Naive B cell (primary cell): ENCODE measurements at places on chromosomes 4 and X.

- DNase-seq = no peak
These were observed 19.9 kb downstream of the DCHS2 start for GRCh38 chr4:154471526-154472331.

DNA sequence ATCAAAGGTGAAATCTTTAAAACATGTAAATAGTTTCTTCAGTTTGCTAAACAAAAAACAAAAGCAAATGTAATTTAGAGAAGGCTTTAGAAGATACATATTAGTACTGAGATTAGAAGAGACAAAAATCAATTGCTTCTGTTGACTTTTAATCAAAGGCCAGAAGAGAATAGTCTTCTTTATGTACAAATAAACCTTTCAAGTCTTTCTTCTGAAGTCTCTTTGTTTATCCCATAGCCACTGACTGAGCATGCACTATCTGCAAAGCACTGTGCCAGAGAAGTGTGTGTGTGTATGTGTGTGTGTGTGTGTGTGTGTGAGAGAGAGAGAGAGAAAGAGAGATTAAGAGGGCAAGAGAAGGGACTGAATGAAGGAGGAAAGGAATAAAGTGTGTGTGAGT lies 198.4 kb downstream of the GLUD2 start:
- no peak for DNase-seq

DNA sequence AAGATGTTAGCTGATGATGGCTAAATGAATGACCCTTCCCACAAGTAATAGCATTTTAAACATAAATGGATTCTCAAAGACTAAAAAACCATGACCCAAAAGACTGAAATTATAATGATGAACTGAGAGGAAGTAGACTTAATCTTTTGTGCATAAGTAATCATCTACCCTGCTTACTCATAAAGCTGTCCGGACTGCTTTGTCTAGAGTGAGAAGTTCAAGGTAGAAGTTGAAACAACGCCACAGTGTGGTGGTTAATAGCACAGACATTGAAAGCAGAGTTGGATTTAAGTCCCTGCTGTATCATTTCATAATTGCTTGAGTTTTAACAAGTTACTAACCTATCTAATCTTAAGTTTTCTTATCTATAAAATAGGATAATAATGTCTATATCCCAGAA lies 346.6 kb downstream of the CENPC start:
- no peak for DNase-seq

DNA sequence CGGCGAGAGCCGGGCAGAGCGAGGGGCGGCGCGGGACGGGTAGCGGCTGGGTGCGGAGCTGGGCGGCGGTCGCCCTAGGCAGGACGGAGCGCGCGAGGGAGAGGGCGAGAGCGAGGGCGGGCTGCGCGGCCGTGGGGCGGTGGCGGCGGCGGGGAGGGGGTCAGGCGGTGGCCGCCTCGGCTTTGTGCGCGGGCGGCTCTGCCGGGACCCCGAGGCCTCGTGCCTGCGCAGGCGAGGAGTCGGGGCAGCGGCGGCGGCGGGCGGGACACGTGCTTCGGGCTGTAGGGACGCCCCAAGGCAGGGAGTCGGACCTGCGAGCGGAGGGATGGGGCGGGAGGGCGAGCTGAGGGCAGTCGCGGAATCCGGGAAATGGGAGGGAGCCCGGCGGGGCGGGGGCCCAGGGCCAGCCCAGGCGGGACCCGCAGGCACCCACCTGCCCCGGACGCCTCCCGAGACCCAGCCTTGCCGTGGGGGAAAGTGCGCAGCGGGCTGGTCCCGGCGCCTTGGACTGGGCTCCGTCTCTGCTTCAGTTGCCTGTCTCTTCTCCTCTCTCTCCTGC lies 465 bp downstream of the BMPR1B start:
- DNase-seq = no peak

GRCh38 chrX:153926858-153927671 lies 1.0 kb upstream of the ARHGAP4 start:
- DNase-seq = peak; percentile 93

- DNase-seq = no peak
These were observed 414.8 kb downstream of the OPHN1 start for GRCh38 chrX:68018248-68019203.

DNA sequence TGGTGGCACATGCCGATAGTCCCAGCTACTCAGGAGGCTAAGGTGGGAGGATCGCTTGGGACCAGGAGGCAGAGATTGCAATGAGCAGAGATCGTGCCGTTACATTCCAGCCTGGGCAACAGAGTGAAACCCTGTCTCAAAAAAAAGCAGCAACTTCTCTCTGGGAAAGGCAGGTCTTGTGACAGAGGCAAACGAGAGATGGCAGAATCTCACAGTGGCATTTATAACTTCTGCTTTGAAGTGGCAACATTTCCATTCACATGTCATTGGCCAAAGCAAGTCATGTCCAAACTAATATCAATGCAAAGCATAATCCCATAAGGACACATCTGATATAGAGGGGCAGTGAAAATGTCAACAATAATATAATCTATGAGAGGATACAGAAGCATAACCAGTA lies 79.8 kb downstream of the PPEF2 start:
- DNase-seq = no peak

DNA sequence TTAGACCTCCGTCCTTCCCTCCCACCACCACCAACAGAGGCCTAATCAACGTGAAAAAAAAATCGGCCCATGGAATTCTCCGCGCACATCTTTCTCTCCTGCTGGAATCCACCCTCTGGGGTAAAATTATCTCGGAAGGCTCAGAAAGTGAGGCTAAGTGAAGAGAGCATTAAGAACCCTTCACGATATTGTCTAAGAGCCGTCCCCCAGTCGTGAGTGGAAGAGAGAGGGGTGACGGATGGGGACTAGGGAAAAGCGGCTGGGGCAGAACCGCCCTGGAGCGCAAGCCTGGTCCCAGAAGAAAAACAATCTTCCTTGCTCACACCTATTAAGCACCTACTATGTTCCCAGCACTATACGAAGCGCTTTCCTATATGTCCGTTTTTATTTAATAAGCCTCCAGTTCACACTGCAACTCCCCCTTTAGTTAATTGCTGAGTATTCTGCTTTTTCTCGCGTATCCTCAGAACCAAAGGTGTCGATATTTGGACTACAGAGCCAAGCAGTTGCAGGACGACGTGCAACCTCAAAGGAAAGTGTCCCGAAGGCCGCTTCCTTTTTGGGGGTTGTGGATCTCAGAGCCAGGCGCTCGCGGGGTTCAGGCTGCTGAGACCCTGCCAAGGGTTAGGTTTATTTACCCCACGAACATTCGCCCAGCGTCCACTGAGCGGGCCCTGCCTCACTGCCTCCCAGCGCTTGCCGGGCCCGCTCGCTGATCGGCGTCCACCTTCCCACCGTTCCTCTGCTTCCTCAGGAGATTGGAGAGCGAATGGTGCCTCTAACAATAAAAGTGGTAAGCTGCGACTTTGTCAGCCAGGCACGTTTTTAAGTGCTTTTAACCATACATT lies 889 bp downstream of the MGARP start:
- DNase-seq = no peak
